Stimulated activated CD4-positive, alpha-beta T cell treated with anti-CD3 and anti-CD28 coated beads, Interleukin-4, amount 100 ng/mL, for 4 hours (primary cell): ENCODE measurements at places on chromosomes 4 and X.

- no peak for DNase-seq
Measured at GRCh38 chr4:127134490-127134889, 498.3 kb upstream of the INTU start.

- no peak for DNase-seq
Measured at GRCh38 chrX:149259241-149259640, 245.9 kb downstream of the IDS start.

DNA sequence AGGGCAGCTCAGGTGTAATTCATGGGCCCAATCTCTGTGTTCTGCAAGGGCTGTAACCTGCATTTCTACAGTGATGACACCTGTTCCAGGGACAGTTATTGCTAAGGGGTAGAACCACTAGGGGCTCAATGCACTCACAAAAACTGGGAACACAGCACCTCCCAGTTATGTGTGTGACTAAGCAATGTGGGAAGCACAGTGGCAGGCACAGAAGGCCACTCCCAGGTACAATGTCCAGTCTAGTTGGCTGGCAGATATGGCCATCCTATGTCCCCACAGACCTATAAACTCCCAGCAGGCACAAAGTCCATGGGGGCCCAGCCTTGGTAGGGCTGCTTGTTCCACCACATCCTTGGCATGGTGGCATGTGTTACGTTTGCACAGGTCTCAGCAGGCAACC is 25.7 kb downstream of the CXCL13 start:
- no peak for DNase-seq

DNA sequence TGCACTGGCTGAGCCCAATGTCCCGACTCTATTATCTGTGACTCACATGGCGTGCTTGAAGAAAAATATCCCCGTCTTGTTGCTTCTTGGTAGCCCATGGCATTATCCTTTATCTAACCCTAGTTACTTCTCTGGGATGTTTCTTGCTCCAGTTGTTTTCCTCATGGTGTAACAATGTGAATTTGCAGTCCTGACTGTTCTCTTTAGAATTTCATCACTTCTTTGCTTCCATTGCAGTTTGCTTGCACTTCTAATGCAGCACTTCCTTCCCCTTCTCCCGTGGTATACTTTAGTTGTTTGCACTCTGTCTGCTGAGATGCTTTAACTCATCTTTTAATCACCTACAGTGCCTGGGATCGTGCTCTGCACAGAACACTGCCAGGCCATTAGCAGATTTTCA is 126.9 kb downstream of the MAML3 start:
- DNase-seq = no peak

DNA sequence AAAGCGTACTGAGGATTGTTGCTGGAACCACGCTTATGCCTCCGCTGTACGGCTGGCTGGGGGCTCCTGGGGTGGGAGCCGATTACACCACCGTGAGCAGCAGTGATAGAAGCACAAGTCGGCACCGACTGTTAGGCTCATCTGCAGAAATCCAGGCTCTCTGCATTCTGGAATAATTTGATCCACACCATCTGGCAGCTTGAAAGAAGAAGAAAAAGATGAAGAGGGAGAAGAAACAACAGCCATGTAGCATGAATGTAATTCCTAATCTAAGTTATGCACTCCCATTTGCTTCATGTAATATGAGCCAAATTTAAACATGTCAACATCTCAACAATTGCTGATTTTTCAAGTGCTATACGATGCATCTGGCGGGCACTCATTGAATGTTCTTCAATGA is 84.6 kb upstream of the DHX15 start:
- no peak for DNase-seq

DNA sequence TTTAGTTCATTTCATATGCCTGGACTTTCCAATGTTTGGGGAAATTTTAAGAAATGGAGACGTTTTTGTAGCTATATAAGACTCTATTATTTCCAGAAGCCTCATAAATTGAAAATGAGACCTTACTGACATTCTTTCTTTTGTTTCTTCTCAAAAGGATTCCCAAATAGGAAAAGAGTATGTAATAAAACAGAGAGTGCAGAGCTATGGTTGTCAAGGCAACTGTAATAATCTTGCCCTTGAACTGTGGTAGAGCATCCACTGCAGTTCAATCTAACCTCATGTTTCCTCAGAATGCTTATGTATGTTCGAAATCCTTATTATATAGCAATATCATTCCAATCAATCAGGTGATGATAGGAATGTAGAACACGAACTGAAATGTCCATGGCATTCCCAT is 54.1 kb downstream of the AMELX start:
- DNase-seq = no peak

- DNase-seq = no peak
Measured at GRCh38 chrX:138026211-138026610, 460.3 kb downstream of the ZIC3 start.

DNA sequence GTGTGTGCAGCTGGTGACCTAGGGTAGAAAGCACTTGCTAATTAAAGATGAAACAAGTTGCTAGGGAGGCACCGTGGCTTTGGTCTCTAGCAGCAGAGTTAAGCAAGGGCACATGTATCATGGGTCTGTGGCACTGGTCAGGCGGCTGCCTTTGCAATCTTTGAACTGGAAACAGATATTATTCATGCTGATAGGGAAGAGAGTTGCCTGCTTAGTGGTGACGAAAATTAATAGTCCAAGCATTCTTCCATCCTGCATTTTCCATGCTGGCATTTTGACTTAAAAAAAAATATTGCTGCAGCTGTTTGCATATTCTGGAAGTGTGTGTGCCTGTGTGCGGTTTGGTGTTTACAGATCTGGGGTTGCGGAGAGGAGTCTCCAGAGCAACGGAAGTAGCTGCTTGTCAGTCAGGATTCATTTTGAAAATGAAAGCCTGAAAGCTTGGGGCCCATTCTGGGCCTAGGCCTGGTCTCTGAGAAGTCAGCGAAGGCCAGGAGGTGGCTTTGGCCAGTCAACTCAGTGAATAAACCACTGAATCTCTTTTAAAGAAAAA is 2.3 kb upstream of the SOWAHD start:
- peak; percentile 16 for DNase-seq

DNA sequence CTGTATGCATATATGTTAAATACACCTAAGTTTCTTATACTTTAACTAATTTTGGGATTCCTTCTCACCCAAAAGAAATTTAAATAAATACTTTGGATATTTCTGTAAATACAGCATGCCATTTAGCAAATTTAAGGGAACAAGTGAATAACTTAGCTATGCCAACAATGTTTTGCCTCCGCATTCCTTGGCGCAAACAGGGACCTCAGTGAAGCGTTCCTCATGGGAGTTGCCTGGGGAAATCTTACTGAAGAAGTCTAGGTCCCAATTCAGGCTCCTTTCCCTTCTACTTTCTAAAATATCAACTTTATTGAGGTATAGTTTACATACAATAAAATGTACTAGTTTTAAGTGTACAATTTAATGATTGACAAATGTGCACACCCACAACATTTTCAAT is 25.0 kb downstream of the COL4A5 start:
- DNase-seq = no peak

DNA sequence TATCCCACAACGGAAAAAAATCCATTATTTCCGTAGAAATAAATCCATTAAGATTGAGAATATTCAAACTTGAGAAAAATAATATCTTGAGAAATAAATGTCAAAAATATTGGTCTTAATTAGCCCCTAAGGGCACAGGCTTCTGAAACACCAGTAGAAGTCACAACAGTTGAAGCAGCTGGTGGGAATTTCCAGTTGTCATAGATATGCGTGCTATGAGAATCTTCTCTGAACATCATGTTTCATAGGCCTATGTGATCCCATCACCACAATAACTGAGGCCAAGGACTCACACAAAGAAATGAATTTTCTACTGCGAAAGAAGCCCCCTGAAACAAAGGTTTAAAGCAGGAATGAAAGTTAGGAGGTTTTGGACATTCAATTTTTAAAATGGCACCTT is 292.0 kb downstream of the DTHD1 start:
- no peak for DNase-seq

GRCh38 chrX:57227691-57228090 is 58.8 kb upstream of the FAAH2 start:
- no peak for DNase-seq

- no peak for DNase-seq
Measured at GRCh38 chr4:26104056-26104685, 190.2 kb downstream of the SMIM20 start.

- no peak for DNase-seq
Measured at GRCh38 chrX:3697220-3697684, 16.2 kb downstream of the PRKX start.

DNA sequence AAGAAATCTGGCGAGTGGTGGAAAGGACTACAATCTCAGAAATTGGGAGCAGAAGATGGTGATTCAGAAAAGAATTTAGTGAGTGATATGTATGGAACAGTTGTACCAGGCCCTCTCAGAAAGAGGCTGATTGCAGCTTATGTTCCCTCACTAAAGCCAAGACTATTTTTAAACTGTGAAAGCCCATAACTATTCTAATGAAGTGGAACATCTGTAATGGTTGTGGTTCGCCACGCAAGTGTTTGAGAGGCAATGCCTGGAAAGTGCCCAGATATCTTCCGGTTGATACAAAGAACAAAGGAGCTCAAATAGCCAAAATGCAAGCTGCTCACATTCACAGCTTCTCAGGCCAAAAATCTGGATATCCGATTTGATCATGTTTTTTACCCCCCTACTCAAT is 1250.7 kb downstream of the RAPGEF2 start:
- no peak for DNase-seq

- no peak for DNase-seq
Measured at GRCh38 chrX:155270969-155271368, 6.7 kb upstream of the RAB39B start.

DNA sequence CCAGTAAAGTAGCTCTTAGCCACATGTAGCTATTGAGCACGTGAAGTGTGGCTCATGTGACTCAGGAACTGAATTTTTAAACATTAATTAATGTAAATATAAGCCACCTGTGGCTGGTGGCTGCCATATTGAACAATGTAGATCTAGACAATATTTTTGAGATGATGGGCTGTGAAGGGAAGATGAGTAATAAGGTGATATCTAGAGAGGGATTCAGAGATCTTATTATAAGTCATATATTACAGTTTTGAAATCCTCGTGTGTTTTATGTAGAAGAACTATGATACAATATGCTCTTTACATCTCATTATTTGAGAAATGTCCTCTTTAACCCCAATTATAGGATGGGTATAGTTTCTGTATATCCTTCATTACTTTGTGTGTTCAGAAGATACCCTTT is 5.6 kb downstream of the GAR1 start:
- DNase-seq = no peak
